Right kidney (tissue), 9 donors: ENCODE measurements at places on chromosomes 3 and 15.

DNA sequence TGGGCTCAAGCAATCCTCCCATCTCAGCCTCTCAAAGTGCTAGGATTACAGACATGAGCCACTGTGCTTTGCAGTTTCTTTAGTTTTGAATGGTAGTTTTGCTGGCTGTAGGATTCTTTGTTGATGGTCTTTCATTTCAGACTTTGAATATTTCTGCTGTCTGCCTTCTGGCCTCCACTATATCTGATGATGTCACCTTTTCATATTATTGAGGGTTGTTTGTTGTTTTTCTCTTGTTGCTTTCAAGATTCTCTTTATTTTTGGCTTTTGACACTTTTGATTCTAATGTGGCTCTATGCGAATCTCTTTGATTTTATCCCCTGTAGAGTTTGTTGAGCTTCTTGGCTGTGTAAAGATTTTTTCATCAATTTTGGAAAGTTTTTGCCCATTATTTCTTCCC is 79.0 kb upstream of the MANF start:
- DNase-seq = no peak

DNA sequence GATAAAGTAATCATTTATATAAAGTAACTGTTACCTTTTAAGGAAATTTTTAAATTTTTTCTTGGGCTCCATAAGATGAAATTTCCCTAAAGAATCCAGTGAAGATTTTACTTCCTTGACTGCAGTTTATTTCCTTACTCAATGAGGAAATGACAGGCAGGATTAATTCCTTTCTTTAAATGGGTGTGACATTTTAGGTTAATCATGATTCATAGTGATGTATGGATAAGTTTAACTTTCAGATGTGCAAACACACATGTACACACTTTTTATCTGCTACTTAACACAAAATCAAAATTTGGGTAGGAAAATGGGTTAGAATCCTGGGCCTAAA is 11.2 kb upstream of the LEO1 start:
- no peak for DNase-seq

- DNase-seq = no peak
Measured at GRCh38 chr15:94097552-94097951, 133.8 kb upstream of the MCTP2 start.

DNA sequence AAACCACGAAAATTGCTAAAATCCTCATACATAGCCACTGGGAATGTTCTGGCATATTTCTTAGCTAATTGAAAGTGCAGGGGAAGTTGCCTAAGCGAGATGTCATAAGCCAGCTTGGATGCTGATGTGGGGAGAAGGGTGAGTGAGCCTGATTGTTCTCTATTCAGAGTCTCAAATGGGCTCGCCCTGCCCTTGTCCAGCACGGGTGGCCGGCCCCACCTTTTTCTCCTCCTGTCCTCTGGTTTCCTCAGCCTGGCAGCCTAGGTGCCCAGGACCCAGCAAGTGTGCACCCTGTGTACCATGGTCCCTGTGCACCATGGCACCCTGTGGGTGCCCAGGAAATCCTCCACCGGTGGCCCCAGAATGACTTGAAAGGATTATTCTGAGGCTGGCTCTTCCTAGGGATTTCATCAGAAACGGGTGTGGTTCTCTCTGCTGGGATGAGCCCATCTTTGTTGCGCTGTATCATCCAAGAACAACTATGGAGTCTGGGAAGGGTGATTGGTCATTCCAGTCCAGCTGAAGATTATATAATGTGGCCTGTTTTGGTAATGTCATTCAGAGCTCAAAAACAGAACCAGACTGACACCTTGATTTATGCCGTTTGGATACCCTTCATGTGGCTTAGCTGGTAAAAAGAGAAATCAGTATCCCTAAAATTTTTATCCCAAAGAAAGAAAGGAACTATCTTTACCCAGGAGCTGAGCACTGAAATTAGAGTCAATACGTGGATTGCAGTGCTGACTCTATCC is 150.8 kb upstream of the BHLHE40 start:
- DNase-seq = no peak

DNA sequence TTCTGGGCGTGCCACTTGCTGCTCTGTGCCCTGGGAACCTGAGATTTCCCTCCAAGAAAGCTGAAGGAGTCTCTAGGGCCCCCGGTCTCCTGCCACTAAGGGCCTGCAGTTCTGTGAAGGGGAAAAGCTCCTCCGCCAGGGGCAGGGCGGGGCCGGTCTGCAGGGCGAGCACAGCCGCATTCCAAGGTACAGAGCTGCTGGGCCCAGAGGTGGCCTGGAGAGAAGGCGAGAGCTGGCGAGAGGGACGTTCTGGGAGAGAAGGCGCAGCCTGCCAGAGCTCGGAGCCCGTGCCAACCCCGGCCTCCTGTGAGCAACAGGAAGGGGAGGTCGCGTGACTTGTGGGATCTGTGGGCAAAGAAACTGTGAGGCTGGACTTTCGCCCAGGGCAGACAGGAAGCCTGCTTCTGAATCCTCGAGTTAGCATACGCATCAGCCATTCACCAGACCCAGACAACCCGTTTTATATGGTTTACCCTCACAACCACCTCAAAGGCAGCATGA is 500.4 kb downstream of the SHQ1 start:
- no peak for DNase-seq

DNA sequence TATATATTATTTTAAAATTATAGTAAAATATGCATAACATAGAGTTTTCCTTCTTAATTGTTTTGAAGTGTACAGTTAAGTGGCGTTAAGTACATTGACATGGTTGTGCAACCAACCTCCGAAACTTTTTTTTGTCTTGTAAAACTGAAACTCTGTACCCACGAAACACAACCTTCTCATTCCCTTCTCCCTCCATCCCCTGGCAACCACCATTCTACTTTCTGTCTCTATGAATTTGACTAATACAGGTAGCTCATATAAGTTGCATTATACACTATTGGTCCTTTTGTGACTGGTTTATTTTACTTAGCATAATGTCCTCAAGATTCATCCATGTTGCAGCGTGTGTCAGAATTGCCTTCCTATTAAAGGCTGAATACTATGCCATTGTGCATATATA is 179.4 kb downstream of the SATB1 start:
- DNase-seq = no peak

- DNase-seq = no peak
Measured at GRCh38 chr3:173109143-173109542, 31.9 kb downstream of the SPATA16 start.

- no peak for DNase-seq
Measured at GRCh38 chr15:23401627-23402026, 45.4 kb downstream of the GOLGA6L2 start.

DNA sequence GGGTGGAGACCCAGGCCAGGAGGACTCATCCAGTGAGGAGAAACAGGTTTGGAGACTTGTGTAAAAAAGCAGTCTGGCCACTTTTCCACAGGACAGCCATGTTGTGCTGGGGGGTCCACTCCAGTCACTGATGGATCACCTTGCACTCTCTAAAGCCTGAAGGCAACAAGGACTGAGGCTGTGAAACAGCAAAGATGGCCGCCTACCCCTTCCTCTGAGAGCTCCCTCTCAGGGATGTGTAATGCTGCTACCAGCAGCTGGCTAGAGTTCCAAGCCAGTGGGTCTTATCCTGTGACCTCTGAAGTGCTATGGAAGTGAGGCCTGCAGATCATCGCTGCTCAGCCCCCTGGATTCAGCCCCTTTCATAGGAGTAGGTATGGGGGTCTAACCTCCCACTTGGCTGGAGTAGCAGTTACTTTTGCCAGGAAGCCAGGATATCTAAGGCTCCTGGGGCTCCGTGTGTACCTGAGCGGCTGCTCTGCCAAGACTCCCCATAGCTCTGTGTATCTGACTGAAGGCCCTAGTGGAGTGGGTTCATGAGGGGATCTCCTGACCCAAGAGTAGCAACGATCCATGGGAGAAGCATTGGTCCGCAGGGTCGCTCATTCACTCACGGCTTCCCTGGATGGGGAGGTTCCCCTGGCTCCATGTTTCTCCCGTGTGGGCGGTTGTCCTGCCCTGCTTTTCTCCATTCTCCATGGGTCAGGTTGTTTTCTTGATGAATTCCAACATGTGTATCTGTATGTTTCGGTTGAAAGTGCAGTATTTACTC is 69.9 kb upstream of the TNFSF10 start:
- DNase-seq = no peak

DNA sequence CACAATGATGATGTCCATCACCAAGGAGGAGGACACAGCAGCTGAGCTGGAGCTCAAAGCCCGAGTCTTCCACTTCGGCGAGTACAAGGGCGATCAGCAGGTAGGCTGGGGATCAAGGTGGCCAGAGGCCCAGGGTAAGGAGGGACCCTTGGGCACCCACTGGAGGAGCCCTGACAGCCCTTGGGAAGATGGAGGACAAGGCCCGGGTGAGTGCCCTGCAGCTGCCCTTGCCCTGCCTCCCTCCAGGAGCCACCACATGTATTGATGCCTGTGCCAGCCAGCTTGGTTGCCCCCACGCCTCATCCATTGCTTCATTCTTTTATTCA is 38.4 kb downstream of the CFAP100 start:
- DNase-seq = no peak

- no peak for DNase-seq
Measured at GRCh38 chr15:71294911-71295602, 179.8 kb downstream of the THSD4 start.

DNA sequence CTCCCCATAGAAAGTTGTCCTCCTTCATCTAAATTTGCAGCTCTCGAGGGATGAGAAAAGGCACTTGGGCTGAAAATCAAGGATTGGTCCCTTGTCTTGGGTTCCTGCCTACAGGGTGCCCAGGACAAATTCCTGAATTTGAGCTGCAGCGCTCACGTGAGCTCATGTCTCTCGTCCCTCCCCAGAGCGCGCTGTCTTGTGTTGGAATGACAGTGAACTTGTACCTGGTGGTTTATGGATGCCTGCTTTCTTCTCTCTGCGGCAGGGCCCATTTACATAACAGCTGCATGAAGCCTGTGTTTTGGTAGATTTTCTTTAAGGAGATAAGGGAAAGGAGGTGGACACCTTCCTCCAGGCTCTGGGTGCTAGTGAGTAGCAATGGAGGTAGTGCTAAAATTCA is 4.3 kb downstream of the RYR3 start:
- no peak for DNase-seq

- no peak for DNase-seq
Measured at GRCh38 chr15:32723171-32723948, 5.6 kb downstream of the GREM1 start.
